ENCODE measurements at places on chromosomes 16 and 17. TPM values are rescaled to one million over a fixed set of nuclear protein-coding genes. Genes with fewer than 3 reads are reported as not detected.

The SPPL2C gene
- total RNA-seq: not detected

DNA sequence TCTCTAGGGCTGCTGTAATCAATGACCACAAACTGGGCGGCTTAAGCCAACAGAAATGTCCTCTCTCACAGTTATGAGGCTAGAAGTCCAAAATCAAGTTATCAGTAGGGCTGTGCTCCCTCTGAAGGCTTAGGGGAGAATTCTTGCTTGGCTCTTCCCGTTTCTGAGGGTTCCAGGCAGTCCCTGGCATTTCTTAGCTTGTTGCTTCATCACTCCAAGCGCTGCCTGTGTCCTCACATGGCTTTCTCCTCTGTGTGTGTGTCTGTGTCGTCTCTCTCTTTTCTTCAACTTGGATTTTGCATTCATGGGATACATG, 13.7 kb upstream of the CDC42EP4 start:
- H3K4me3 ChIP-seq: no peak overlapping the region
- peaks cover 26% of the 10 kb centered on the region for H3K27me3 ChIP-seq
- no peaks in the 10 kb centered on the region for H3K4me1 ChIP-seq
- no peak for DNase-seq
- H3K27ac ChIP-seq: no peak overlapping the region

The TBC1D28 gene
- total RNA-seq: not detected

The KIF22 gene
- 130 TPM for total RNA-seq

- no peak for DNase-seq
- H3K36me3 ChIP-seq: no peaks in the 10 kb centered on the region
- peaks cover 42% of the 10 kb centered on the region for H3K27me3 ChIP-seq
These were observed 12.2 kb downstream of the WSCD1 start for GRCh38 chr17:6082335-6082734.

DNA sequence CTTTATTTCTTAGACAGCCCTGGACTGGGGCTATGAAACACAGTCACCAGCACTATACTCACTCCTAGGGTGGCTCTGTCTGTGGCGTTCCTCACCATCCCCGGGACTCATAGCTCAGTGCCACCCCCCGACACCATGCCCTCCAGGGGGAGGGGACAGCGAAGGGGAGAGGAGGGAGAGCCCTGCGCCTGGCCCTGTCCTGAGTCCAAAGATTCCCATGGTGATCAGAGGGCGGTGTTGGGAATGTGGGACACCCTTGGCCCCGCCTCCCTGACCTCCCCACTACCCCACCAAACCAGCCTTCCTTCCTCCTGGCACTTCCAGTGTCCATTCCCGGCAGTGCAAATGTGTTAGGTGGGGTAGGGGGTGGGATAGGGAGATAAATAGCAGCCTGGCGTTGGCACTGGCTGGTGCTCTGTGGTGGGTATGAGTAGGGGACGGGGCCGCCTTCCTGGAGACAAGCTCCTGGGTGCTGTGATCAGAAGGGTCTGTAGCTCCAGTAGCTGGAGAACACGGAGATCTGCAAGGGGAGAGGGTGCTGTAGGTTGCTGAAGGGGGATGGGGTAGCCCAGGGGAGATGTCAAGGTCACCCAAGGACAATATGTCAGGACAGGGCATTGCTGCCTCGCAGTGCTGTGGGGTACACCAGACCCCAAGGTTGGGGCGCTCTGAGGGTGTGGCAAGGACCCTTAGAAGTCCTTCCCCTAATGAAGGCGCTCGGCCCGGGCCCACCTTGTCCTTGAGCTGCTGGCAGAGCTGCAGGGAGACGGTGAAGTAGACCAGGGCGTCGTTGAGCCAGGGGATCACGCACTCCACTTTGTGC, 2.0 kb downstream of the SMIM22 start:
- no peak overlapping the region for H3K27ac ChIP-seq
- H3K4me1 ChIP-seq: peaks cover 9% of the 10 kb centered on the region
- peaks cover 61% of the 10 kb centered on the region for H3K36me3 ChIP-seq
- DNase-seq: no peak
- H3K4me3 ChIP-seq: peak overlapping the region; percentile 83

Data from Calu3 (cell line).